Fibroblast of skin of back (primary cell): ENCODE measurements at places on chromosomes 3 and 15.

GRCh38 chr3:198071602-198072287 lies 111.7 kb downstream of the LMLN start:
- peak; percentile 95 for DNase-seq

DNA sequence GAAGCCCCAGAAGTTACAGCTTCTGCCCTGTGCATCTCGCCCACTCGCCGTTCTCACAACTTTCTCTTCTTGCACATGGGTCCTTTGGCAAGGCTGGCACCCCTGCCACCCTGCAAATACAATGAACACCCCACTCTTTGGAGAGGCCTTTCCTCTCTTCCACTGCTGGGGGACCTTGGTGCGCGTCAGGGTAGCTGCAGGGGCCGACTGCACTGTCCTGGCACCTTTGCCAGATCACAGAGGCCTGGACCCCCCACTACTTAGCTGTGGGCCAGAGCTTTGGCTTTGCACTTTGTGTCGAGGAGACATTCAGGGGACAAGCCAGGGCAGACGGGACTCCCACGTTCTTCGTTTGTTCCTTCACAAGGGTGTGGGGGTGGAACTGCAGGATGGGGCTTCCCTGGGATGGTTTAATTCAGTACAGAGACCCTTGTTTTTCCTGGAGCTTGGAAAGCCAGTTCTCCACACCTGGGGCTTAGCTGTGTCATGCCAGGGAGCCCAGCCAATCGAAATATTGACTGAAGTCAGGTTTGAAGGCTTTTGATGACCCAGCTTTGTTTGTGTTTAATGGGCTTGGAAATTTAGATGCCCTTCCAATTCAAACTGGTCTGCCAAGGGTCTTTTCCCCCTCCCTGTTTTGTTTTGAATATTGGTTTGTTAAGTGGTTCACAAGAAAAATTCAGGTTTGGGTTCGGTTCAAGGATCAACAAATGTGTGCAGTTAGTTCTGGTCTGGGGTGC lies 256.1 kb upstream of the TLE3 start:
- DNase-seq: no peak

- DNase-seq: peak; percentile 60
These were observed 16.6 kb upstream of the EXOG start for GRCh38 chr3:38479431-38480092.

GRCh38 chr3:118187221-118187620 lies 847.4 kb downstream of the IGSF11 start:
- DNase-seq: no peak

GRCh38 chr15:77634266-77634962 lies 1.7 kb upstream of the LINGO1 start:
- peak; percentile 48 for DNase-seq

- DNase-seq: no peak
These were observed 156.0 kb downstream of the CACNA1D start for GRCh38 chr3:53650424-53650823.

DNA sequence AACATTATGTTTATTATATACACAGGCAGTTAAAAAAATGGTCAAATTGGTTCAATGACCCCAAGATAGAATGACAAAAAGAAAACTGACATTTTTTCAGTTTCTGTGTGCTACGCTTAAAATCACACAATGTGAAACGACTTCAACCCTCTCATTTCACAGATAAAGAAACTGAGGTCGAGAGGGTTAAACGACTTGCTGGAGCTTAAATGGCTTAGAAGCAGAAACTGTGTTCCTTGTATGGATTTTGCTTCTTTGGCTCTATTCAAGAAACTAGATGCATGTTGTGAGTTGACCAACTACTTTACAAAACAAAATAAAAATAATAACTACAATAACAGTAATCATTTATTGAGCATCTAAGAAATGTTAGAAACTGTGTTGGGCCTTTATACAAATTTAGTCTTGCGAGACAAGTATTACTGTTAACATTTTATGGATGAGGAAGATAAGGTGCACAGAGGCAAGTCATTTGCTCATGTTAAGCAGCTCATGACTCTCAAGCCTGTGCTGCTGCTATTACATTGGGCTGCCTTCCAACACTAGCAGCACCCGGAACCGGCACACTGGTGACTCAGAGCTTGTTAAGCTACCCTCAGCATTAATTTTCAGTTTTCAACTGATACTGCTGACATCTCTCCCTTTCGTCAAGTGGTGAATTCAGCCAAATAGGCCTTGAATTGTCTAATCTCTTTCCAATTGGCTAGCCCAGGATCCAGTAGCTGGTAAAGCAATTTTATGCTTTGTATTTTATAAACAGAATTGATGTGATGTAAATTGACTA lies 487.6 kb downstream of the NAALADL2 start:
- peak; percentile 89 for DNase-seq

- DNase-seq: no peak
These were observed 13.4 kb upstream of the FBLN2 start for GRCh38 chr3:13535526-13535875.

DNA sequence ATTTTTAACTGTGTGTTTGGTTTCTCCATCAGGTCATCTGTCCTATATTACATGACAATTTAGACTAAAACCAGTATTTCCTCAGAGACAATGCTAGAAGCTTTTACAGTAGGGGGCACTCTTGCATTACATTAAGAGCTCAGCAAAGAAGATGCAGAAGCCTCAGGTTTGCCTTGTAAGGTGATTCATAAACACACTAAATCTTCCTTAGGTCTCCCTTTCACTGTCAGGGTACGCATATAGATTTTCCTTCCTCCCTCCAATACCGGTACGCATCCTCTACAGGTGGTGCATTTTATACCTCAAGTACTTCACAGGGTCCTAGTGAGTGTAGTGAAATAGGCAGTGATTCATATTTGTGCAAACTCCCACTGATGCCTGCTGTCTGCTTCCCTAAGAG lies 46.5 kb downstream of the CD86 start:
- peak; percentile 14 for DNase-seq

- DNase-seq: peak; percentile 19
These were observed 14.1 kb upstream of the MYH15 start for GRCh38 chr3:108524537-108524936.

- no peak for DNase-seq
These were observed 27.2 kb downstream of the TNFAIP8L3 start for GRCh38 chr15:51067510-51067909.

DNA sequence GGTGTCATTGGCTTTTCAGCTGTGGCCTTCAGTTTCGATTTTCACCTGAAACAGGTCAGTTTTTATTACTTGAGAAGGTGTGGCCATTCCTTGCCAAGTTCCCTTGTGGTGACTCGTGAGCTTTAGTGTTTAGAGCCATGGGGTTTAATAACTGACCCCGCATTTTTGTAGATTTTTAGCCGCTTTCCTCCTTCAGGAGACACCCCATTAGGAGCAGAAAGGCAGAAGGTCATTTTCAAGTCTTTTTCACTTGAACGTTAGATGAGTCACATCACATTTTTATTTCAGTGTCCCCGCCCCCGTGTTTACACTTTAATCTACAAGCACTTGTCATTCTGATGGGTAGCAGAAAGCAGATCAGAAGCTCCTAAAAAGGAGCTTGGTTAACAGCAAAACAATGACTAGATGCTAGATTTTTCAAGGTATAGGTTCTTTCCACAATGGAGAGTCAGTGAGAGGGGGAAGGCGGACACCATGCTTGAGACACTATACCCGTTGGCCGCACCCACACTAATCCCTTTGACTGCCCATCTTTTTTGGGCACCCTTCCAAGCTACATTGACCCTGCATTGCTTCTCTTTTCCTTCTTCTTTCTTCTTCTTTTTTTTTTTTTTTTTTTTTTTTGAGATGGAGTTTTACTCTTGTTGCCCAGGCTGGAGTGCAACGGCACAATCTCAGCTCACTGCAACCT lies 132.7 kb downstream of the GHSR start:
- peak; percentile 58 for DNase-seq

GRCh38 chr3:37813403-37813802 lies 48.3 kb upstream of the CTDSPL start:
- DNase-seq: no peak

- DNase-seq: no peak
These were observed 3.5 kb downstream of the SLTM start for GRCh38 chr15:58929891-58930416.

DNA sequence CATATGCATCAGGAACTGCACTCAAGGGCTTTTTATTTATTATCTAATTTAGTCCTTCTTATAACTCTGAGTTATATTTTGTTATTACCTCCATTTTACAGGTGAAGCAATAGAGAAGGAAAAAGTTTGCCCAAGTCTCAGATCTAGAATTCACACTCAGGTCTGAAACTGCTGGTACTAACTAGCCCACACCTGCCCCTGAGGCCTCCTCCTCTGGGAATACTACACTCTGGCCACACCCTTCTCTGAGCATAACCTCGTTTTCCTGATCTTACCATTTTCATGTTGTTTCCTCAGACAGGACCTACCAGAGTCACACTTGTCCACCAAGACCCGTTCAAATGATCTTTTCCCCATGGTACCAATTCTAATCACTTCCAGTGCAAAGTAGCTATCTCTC lies 94.1 kb upstream of the CHRM5 start:
- DNase-seq: no peak

DNA sequence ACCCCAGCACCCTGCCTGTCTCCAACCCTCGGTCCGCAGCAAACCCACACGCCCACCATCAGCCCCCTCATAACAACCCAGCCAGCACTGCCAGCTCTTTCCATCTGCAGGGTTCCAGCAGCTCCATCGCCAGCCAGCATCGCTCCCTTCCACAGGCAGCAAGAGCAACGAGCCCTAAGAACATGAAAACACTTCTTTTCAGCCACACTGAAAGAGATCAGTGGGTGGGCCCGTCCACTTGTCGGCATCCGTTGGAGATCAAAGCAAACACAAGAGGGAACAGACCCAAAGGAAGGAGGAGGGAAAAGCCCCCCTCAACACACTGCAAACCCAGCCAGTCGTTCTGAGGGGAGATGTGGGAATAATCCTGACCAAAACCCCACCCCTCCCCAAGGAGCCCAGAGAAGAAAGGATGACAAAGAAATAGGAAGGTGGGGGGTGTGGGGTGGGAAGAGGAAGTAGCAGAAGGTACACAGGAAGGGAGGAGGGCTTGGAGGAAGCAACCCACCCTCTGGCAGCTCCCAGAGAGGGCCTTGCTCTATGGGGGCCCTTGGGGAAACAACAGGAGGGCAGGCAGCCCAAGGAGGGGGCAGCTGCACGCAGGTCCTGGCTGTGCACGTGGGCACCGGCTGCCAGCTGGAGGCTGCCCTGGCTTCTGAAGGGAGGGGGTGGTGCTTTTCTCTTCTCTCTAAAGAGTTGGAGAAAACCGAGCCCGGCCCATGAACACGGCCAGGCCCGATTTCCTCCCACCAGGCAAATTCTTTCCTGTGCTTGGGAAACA lies 473.6 kb upstream of the PROK2 start:
- no peak for DNase-seq

- peak; percentile 40 for DNase-seq
These were observed 71.9 kb upstream of the FBN1 start for GRCh38 chr15:48717458-48717857.

DNA sequence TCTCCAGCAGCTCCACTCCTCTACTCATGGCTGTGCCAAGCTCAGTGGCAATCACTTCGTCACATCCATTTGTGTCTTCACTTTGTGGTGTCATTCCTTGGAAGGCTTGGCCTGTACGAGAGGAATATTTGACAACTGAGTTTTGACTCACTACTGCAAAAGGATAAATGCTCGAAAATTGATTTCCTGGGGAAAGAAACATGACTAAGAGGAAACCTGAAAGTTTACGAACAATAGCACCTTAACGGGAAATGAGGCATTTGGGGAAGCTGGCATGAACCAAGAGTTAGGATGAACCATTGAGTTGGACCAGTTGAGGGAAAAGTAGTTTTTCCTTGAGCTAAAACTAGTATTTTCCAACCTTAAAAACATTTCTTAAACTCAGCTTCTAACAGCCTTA lies 74.2 kb upstream of the ABHD17C start:
- DNase-seq: no peak

- no peak for DNase-seq
These were observed 528 bp upstream of the NIT2 start for GRCh38 chr3:100333970-100334487.

DNA sequence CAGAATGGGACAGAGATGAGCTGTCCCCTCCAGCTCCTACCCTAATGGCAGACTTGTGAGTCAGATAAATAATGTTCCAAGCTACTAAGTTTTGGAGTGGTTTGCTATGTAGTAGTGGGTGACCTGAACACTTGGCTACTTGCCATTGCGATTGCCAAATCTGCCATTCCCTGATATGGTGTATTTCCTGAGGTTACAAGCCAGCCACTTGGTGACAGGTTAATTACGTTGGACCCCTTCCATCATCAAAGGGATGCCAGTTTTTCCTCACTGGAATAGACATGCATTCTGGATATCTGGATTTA lies 33.6 kb downstream of the MORF4L1 start:
- peak; percentile 85 for DNase-seq

GRCh38 chr15:81473177-81473576 lies 99.2 kb upstream of the TMC3 start:
- no peak for DNase-seq

DNA sequence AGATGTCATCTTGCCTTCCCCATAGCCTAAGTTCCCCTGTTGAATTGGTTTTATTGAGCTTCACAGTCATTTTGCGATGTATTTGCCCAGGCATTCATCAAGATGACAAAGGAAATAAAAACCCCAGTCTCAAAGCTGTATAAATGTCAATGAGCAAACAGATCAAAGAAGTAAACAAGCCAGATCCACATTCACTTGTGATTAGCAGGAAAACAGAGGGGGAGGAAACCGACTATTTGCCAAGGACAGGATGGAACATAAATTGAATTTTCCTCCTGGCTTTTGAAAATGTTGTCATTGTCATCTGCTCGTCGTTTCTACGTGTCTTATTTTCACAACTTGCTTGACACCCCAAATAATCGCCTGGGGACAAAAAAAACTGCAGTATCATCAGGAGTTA lies 83.5 kb downstream of the SV2B start:
- DNase-seq: no peak

- DNase-seq: peak; percentile 90
These were observed 55.3 kb upstream of the CA12 start for GRCh38 chr15:63436872-63437375.

DNA sequence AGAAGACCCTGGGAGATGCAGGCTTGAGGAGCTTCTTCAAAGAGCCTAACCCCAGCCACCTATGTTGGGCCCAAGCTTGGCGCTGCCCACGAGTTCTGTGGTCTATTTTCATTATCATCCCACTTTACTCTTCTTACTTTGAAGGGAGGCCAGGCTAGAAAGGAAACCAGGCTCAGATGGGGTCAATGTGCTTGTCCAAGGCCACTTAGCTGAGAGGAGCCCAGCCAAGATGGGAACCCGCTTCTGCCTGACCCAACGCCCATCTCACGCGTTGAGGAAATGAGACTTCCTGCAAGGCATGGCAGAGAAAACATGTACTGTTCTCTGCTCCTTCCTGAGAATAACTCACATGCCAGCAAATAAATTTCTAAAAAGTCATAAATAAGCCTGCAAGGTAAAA lies 486.3 kb upstream of the PROK2 start:
- DNase-seq: no peak
